ENCODE measurements at places on chromosomes 4 and X.

DNA sequence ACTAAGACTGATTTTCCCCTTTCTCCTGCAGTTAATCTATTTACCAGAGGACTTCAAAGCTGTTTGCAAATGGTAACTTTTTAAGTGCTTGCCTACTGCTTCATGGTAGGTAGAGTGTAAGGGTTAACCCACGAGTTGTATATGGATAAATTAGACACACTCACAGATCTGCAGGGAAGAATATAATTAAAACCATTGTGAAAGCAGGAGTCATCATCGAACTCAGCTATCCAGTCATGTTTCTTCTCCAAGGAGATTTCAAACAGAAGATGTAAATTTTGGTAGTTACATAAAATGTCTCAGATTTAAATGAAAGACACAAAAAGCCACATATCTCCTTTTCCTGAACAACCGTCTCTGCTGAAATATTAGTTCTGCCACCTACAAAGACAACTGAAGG is 549 bp upstream of the XG start:
- DNase-seq, result no peak

GRCh38 chrX:18575744-18576143 is 96.2 kb downstream of the RS1 start:
- DNase-seq, result no peak

DNA sequence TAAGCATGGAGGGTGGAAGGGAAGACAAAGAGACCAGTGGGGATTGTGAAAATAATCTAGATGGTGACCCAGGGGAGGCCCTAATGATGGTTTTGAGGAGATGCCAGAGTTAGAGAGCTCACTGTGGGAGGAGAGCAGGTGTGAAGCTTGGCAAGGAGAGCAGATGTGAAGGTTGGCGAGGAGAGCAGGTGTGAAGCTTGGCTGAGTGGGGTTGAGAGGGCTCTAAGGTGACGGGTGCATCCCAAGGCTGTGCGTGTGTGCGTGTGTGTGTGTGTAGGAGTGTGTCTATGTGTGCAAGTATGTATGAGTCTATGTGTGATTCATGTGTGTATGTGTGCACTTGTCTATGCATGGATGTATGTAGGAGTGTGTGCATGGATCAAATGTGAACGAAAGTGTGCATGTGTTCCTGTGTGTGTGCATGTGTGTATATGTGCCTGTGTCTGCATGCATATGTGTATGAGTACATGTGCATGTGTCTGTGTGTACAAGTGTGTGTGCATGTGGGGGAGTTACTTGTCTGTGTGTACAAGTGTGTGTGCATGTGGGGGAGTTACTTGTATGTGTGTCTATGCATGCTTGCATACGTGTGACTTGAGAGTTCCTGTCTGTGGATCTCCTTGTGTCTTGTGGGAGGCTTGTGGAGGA is 72.0 kb downstream of the EVC start:
- DNase-seq, result no peak

DNA sequence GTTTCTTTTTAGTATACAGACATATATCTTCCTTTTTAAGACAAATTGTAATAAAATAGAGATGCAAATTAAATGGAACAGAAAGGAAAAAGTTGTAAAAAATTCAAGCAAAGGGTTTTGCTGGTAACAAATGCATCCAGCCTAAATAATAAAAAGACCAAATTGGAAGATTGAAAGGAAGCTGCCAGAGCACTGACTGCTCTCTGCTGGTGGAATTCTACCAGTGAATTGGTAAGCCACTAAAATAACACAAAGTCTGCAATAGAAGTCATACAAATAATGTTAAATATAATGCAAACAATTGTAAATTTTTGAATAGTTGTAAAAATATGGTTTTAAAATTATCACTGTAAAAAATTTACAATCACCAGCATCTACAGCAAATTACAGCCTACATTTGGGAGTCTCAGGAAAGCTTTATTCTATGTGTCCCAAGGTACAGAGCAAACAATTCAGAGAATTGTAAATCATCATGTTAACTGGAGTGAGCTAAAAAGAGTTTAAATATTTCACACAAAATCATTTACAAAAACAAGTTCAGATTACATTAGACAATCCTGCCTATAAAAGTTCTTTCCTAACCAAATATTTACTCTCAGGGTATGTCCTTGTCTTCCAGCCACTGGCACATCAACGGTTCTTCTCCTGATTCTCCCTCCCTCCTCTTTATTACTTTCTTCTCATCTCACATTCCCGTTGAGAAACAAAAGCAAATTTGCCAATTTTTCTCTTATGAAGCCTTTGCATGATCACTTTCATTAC is 1322.5 kb downstream of the PCDH7 start:
- no peak for DNase-seq

Data from left ventricle myocardium superior (tissue), 1 donor.